IPS-NIHi11 (cell line): ENCODE measurements at places on chromosomes 13 and 19.

DNA sequence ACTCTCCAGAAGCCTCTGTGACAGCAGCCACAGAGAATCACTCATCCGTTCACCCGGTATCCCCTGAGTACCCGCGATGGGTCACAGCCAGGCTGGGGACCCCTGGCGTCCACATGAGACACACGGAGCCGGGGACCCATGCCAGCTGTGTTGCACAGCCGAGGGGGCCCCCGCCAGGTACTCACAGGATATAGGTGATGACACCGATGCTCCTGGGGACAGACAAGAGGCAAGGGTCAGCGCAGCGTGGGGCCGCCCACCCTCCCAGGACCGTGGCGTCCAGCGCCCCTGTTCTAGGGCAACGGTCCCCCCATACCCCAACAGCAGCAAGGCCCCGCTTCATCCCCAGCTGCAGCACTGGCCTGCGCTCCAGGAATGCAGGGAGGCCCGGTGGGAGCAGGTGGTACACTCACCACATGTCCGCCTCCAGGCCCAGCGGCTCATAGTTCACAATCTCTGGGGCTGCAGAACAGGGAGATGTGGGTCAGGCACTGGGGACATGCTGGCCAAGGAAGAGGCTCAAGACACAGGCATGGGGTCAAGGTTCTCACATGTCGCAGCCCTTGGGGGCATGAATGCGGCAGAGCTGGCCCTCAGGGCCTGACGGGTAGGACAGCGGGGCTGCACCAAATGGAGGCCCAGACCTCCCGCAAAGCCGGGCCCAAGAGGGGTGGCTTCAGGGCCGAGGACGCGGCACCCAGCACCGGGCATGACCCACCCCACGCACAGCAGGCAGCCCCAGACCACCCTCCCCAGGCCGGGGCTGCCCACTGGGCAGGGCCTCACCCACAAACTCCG, 7.2 kb downstream of the DAPK3 start:
- DNase-seq: no peak

DNA sequence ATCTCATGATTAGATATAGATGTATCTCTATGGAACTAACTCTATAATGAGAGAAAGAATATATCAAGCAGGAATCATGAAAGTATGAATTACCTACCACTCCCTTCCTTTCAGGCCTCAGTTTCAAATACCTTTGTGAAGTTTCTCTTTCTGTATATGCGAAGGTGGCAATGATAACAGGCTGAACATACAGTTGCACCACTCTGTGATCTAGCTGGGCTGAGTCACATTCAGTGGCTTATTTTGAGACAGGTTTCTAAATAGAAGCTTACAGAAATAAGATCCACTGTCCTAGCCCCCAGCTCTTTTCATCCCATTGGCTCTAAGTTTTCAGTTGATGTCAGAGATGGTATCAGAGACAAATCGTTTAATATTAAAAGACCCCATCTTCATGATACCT, 662.0 kb downstream of the SLITRK1 start:
- no peak for DNase-seq

GRCh38 chr13:103078158-103078557, 11.9 kb upstream of the SLC10A2 start:
- no peak for DNase-seq

GRCh38 chr13:97490702-97491307, 56.8 kb downstream of the RAP2A start:
- DNase-seq: no peak

DNA sequence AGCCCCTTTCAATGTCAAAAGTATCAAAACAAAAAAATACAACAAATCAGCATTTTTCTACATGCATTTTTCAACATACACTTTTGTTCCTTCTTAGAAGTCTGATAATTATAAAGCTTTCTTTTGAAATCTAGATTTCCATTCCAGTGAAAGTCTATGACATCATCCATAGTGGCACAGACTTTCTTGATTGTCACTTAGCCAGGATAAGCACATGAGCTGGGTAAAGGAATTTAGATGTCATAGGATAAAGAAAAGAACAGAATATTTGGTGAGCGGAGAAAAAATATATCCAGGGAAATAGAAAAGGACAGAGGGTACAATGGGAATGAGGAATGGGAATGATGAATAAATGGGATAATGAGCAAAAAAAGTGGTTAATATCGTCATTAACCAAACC, 15.1 kb upstream of the TRPC4 start:
- DNase-seq: no peak

- DNase-seq: peak; percentile 28
Observed at GRCh38 chr13:27599845-27600553, 20.3 kb downstream of the LNX2 start.

DNA sequence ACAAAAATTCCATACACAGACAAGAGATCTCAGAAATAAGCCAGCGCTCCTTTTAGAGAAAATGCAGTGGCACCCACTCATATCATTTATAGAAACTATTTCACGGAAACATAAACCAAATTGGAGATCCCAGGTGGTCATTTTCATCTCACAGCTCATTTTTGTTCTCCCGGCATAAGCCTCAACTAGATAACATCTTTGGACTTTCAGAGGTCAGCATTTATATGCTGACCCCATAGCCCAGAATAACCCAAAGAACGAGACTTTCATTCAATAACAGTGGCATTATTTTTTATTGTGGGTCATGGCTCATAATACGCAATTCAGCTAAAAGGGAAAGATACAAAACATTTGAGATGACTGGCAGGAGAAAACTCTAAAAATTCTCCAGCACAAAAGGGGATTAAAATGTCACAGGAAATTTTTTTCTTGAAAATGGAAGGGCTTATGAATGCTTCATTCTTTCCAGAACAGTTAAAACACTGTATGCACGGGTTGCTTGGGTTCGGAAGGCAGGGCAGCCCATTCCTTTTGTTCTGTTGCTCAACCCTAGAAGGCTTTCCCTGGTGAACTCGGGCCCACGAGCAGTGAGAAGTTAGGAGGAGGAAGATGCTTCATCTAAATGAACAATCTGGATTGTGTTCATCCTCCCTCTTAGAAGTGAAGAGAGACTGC, 24.0 kb downstream of the STARD13 start:
- no peak for DNase-seq

- DNase-seq: no peak
Observed at GRCh38 chr13:111912991-111913760, 153.8 kb upstream of the SOX1 start.

DNA sequence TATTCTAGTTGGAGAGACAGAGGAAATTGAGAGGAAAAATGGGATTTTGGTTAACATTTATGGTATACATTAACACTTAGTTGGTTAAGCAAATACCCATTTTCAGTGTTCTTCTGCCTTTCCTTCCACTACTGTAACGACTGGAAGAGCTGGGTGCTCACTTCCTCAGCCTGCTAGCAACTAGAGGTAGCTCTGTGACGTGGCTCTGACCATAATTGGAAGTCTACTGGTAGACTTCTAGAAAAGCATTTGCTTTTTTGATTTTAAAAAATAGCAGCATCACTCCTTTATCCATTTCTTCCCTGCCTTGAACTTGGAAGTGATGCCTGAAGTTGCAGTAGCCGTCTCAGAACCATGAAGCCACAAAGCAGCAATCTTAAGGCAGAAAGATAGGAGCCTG, 15.9 kb downstream of the NHLRC3 start:
- no peak for DNase-seq

GRCh38 chr19:30521937-30522336, 149.8 kb downstream of the ZNF536 start:
- DNase-seq: no peak

DNA sequence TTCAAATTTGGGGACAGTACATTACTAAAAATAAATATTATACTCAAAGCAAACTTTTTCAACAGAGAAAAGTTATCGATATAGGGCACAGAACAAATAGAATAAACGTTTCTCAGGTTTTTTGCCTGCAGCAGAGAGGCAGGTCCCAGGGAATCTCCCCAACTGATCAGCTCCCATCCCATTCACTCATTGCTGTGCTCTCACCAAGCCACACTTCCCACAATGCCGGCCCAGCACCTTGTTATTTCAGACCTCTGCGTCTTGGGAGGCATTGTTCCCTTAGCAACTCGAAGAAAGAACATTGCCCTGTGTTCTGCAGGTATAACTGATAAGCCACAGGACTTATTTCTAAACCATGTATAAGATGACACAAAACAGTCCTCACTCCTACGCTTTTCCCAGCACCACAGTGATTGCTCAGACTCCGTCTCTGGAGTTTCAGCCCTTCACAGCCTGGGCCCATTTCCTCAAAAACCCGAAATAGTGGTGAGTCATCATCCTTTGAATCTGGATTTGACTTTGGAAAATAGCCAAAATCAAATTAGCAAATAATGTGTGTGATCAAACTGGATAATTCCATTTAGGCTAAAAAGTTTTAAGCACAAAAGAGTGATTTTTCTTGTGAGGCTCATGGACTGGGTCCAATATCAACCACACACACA, 100.4 kb downstream of the DCLK1 start:
- no peak for DNase-seq

GRCh38 chr19:30403203-30403985, 31.2 kb downstream of the ZNF536 start:
- DNase-seq: no peak

DNA sequence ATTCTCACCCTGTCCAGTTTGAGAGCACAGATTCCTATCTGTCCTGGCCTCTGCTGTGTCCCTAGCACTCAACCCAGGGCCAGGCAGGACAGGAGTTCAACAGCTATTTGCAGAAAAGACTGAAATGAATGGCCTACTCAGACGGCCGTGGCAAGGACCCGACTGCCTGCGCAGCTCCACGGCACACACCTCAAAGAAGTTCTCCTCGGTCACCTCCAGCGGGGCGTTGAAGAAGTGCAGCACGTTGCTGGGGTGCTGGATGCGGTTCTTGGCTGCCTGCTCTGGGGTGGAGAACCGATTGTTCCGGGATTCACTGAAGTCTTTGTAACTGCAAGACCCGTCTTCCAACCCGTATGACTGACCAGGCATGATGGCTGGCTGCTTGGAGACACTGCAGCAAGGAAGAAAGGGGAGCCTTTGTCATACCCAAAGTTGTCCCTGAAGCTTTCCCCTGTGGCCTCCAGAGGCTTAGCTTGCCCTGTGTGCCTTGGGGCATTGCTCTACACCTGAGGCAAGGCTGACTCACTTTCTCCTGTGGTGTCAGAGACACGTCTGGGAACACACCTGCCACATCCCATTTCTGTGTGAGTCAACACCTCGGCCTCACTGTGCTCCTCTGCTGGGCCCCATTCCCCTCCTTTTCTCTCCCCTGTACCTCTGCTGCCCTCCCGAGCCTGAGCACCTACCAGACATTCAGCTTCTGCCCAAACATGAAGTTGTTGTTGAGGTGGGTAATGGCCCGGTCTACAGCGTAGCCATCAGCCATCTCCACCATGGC, 6.8 kb upstream of the ECH1 start:
- DNase-seq: no peak

DNA sequence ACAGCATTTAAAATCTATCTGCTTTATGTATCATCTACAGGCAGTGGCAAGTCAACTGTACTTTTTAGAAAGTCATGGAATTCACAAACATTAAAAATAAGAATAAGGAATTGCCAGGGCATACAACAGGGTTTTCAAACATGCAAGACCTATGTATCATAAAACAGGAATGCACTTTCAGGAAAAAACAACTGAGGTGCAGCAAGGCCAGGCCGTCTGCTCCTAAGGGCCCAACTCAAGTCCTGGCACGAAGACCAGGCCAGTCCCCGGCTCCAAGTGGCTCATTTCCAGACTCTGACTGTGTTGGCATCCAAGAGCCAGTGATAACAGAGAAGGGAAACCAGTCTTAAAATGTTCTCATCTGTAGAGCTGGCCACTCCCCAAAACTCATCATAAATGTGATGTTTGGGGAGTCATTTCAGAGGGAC, 7.1 kb downstream of the RFX2 start:
- no peak for DNase-seq

- DNase-seq: peak; percentile 97
Observed at GRCh38 chr19:18895824-18896341, at the start of gene CERS1. Gene CERS1 (minus strand): TSS chr19:18896158. CDS start chr19:18896072, 86 bp downstream.

DNA sequence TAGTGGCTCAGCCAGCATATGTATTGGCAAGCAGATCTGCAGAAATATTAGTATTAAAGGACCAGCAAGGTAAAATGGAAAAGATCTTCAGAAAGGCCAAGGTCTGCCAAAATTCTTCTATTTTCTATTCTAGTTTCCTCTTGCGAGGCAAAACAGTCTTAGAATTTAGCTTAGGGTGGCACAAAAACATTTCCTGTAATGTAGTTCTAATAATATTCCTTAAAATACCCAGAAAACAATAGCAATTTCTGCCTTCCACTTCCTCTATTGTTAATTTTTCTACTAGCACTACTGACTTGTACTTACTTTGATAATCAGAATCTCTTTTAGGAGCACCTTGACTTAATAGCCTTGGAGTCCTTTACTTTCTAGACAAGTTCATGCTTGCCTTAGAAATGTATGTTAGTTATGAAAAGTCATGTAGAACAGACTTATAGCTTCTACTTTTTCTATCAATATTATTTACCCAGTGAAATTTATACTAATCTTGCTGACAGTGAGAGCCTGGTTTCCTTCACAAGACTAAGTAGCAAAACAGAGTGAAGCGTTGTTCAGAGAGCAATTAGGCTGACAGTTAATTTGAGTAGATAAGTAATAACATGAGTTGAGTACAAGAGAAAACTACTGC, 23.9 kb upstream of the LPAR6 start:
- DNase-seq: no peak
